ENCODE measurements at places on chromosomes 16 and 17. TPM values are rescaled to one million over a fixed set of nuclear protein-coding genes. Genes with fewer than 3 reads are reported as not detected.
A peak's percentile ranks its signal among the peaks of the same experiment; 100 is the strongest.

DNA sequence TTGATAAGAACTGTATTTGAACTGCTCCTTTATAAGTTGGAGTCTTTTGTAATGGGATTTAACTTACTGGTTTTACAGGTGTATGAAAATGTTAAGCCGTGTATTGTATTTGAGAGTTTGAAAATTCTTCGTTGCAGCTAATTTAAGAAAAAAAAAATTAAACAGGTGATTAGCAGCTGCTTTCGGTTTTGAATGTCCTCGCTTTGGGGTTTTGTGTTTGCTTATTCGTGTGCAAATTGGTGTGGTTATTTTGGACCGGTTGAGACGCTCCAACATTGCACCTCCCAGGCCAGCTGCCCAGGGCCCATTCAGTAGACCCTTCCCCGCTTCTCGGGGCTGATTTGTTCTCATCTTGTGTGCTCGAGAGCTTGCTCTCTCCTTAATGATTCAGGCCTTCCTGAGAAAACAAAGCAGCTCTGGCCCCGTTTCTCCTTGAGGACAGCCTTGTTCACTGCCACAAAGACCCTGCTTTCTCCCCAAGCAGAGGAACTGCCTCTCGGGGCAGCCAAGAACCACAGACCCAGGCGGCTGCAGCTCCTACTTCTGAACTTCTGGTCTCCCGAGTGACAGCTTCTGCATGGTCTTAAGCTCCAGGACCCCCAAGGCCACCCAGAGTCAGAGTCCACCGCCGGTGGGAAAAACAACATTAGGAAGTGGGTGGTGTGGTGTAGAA lies 100.5 kb downstream of the MSI2 start:
- H3K4me1 ChIP-seq, result no peaks in the 10 kb centered on the region
- H3K27ac ChIP-seq, result peak overlapping the region; percentile 86
- H3K36me3 ChIP-seq, result no peaks in the 10 kb centered on the region
- no peaks in the 10 kb centered on the region for H3K27me3 ChIP-seq
- H3K4me3 ChIP-seq, result peak overlapping the region; percentile 2

GRCh38 chr16:89710709-89711564 lies 9.4 kb upstream of the SPATA2L start:
- no peak overlapping the region for H3K4me3 ChIP-seq
- no peak for DNase-seq
- peaks cover 9% of the 10 kb centered on the region for H3K4me1 ChIP-seq
- no peaks in the 10 kb centered on the region for H3K27me3 ChIP-seq
- H3K36me3 ChIP-seq, result no peaks in the 10 kb centered on the region
- no peak overlapping the region for H3K27ac ChIP-seq

AGRP gene
- not detected for total RNA-seq

COG4 gene
- 36.4 TPM for total RNA-seq

- peaks cover 3% of the 10 kb centered on the region for H3K36me3 ChIP-seq
- no peak overlapping the region for H3K4me3 ChIP-seq
- H3K27me3 ChIP-seq, result no peaks in the 10 kb centered on the region
- no peaks in the 10 kb centered on the region for H3K4me1 ChIP-seq
Observed at GRCh38 chr17:68867759-68868516, 87.3 kb downstream of the ABCA8 start.

DNA sequence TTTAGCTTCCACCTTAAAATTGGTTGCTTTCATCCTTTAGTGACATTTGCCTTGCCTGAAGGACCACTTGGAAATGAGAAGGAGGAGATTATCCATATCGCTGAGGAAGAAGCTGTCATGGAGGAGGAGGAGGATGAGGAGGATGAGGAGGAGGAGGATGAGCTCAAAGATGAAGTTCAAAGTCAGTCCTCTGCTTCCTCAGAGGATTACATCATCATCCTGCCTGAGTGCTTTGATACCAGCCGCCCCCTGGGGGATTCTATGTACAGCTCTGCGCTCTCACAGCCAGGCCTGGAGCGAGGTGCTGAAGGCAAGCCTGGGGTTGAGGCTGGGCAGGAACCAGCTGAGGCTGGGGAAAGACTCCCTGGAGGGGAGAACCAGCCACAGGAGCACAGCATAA lies 11.5 kb upstream of the TMEM106A start:
- no peak overlapping the region for H3K4me3 ChIP-seq
- no peak overlapping the region for H3K27ac ChIP-seq
- H3K27me3 ChIP-seq, result no peaks in the 10 kb centered on the region
- H3K4me1 ChIP-seq, result no peaks in the 10 kb centered on the region
- no peak for DNase-seq

Measured in breast epithelium (tissue), 4 donors.